ENCODE measurements at places on chromosomes 11 and 22. TPM values are rescaled to one million over a fixed set of nuclear protein-coding genes. Genes with fewer than 3 reads are reported as not detected.

IL18 gene
- total RNA-seq: 112 TPM

YIF1A gene
- 54.7 TPM for total RNA-seq

KCTD14 gene
- 15.2 TPM for total RNA-seq

CPT1B gene
- 35.1 TPM for total RNA-seq

GRCh38 chr11:3119141-3119821, 45.8 kb downstream of the OSBPL5 start:
- no peak for DNase-seq

GRCh38 chr11:14270690-14271542, 88.1 kb downstream of the RRAS2 start:
- no peak for DNase-seq

- peak; percentile 64 for DNase-seq
Measured at GRCh38 chr11:65132988-65133700, 1.2 kb downstream of the SYVN1 start.

DNA sequence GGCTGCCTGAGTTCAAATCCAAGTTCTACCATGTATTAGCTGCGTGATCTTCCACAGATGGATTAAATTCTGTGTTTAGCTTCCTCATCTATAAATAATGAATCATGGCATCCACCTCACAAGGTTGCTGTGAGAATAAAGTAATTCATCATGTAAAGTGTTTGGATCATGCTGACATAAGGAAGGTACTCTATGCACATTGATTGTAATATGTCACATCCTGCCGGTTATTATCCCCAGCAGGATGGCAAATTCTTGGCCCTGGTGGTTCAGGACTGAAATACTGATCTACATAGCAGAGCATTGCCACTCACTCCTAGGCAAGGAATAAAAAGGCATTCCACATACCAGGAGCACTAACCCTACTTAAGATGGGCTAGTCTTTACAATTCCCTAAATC, 40.8 kb downstream of the LGR4 start:
- no peak for DNase-seq

DNA sequence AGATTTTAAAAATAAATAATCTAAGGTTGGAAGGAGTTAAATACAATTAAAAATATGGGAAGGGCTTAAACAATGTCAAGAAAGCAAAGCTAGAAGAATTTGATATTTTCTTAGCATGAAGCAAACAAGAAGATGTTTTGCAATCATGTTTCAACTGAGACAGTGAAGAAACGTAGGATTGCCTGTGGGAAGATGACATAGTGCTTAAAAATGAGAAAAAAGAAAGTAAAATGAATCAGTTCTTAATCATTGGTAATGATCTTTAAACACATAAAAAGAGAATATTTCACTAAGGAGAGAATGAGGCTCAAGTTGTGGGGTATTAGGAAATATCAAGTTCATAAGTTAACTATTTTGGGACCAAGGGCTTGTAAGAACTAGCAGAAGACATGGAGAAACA, 855.0 kb downstream of the METTL15 start:
- DNase-seq: no peak

DNA sequence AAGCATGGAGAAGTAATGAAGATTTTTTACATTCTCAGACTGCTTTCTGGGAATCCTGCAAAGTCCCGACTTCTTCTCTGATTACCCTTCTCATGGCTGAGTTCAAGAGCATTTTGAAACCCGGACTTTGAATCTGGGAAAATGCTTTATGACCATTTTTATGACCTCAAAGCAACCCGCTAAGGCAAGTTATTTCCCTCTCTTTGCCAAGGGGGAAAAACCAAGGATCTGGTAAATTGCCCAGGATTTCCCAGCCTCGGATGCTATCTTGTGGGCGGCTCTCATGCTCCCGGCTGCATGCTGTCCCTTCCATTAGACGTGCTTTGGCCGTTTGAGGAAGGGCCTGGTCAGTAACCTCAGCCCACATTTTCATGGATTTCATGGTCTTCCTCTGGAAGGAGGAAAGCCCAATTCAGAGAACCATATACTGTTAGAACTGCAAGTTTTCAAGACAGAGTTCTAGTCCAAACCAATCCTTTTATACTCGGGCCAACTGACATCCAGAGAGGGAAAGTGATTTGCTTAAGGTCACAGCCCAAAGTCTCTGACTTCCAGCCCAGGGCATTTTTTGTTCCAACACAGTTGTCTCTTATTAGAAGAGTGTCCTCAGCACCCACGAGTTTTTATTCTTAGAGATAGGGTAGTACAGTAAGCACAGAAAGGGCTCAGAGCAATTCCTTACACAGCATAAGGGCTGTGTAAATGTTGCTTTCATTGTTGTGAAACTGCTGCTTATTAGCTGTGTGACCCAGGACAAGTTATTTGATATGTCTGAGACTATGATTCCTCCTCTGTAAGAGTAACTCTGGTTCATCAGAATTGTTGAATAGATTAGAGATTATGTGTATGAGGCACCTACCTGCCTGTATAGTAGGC, 77.4 kb downstream of the NAV2 start:
- DNase-seq: no peak

DNA sequence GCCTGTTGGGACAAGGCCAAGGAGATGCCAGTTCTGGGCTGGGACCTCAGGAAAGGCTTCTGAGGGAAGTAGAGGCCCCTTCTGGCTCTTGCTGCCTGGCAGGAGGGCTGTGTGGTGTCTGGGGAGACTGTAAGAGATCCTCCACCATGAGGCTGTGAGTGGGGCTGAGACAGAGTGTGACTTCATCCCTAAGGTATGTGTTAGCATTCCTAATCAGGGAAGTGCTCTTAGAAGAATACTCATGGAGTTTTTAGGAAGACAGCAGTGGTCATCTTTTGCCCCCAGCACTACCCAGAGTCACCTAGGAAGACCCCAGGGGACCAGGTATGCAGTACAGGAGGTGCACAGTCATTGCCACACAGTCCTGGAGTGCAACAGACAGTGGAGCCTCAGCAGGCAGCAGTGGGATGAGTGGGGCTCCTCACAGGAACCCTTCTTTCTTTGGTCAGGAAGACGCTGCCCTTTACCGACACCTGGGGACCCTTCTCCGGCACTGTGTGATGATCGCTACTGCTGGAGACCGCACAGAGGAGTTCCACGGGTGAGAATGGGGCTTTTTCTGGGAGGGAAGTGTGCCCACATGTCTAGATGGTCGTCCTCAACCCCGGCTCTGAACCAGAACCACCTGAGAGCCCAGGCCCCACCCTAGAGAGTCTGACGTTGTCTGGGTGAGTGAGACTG, 2.8 kb downstream of the RIC8A start:
- no peak for DNase-seq

DNA sequence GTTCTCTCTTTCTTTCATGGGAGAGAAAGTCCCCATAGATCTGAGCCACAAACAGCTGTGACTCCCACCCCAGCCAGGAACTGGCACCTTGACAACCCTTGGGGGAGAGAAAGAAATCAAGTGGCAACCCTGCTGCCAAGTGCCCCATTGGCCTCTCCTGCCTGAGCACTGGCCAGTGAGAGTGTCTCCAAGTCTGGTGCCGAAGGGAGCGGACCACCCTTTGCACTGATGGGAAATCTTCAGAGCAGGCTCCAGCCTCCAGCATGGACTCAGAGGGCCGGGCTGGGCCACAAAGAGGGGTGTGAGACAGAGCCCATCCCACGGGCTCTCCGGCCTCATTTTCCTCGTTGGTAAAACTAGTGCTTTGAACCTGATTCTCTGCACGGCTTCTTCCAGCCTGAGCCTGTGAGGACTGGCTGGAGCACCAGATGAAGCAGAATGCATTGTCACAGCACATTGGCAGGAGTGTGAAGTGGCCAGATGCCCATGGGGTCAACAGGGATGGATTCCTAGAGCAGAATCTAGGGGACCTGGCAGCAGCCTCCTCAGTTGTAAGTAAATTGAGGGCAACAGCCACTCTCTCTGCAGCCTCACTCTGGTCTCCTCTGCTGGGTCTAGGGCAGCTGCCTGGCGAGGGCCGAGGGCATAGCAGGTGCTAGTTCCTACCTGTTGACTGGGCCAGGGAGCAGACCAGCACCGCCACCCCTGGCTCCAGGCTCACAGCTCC, 81.4 kb downstream of the TRIM29 start:
- DNase-seq: no peak

DNA sequence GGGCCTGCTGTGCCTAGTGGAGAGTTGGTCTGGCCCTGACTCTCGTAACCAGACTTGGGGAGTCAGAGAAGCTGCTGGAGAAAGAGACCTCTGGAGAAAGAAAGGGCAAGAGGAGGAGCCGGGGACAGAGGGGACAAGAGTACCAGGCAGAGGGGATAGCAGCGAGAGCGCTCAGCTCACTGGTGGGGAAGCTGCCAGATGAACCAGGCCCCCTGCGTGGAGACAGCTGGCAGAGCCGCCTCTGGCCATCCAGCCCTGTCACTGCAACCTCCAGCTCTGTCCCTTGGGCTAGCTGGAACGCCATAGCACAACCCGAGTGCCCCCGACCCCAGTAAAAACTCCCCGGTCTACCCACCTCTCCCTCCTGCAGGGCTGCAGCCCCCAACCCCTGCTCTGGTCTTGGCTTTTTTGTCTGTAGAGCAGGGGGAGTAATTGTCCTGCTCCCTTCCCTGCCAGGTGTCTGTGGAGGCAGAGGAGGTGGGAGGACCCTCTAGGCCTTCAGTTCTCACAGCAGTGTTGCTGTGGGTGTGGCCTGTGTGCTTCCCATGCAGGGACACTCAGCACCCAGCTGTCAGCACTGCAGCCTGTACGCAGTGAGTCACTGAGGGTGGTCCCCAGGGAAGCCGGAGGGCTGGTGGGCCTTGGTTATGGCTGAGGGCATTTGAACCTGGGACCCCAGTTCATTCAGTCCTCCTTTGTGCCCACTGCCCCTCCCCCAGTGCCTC, 4.8 kb upstream of the SUN2 start:
- DNase-seq: no peak

- no peak for DNase-seq
Measured at GRCh38 chr11:12587333-12587991, 86.8 kb upstream of the TEAD1 start.

DNA sequence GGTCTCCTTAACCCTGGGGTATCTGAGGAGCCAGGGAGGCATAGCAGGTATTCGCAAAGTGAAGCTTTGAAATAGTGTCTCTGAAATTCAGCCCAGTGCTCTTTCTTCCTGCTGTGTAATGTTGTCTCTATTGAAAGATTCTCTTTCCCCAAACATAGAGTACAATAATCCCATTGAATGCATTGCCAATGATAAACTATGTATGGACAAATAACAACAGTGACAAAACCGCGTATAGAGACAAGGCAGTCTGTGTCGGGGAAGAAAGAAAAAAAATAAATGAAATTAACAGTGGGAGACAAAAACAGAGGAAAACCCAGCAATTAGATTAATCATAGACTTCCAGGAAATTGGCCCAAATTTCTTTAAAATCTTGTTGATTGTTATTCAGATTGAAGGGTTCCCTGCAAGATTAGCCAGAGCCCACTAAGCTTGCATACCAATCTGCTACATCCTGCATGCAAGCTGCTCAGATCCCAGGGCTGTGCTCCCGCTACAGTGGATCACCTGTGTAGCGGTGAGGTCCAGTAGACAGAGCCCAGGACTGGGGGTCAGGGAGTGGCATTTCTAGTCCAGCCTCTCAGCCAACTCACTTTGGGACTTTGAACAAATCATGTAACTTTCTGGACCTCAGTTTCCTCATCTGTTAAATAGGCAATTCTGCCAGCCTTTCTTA, 492.8 kb downstream of the INSC start:
- no peak for DNase-seq

DNA sequence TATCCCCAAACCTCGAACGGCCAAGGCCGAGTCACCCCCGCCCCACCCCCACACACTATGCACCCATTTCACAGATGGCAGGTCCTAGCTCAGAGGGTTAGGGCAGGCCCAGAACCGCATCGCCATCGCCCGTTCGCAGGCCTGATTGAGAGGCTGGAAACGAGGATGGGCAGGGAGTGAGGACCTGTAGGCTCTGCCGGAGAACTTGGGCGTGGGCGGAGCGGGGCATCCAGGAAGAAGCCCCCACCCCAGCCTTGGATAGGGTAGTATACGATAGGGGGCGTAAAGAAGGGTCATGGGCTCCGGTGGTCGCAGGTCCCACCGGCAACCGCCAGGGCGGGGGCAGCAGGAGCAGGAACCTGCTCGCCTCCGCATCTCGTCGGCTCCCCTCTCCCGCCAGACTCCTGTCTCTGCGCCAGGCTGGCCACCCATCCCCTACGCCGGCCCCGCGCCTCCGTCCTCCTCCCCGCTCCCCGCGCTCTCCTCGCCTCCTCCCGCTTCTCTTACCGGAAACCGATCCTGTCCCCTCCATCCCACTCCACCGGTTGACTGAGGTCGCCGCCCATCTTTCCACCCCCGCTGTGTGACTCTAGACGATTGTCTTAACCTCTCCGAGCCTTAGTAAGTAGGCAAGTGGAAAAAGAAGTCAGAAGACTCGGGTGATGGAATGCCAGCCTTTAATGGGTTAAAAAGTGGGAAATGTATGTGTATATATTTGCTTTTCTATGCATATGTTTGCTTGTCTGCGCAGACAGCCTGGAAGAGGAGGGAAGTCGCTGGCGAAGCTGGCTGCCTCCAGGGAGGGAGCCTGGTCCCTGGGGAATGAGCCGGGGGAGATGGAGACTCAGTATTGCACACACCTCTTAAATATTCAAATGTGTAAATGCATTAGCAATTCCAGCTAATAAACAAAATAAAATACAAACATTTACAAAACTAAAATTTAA, 52.8 kb downstream of the CYTH4 start:
- DNase-seq: no peak

- DNase-seq: no peak
Measured at GRCh38 chr11:94655291-94655690, 88.1 kb downstream of the PIWIL4 start.

GRCh38 chr11:95092549-95093324, 3.1 kb downstream of the ENDOD1 start:
- DNase-seq: no peak

DNA sequence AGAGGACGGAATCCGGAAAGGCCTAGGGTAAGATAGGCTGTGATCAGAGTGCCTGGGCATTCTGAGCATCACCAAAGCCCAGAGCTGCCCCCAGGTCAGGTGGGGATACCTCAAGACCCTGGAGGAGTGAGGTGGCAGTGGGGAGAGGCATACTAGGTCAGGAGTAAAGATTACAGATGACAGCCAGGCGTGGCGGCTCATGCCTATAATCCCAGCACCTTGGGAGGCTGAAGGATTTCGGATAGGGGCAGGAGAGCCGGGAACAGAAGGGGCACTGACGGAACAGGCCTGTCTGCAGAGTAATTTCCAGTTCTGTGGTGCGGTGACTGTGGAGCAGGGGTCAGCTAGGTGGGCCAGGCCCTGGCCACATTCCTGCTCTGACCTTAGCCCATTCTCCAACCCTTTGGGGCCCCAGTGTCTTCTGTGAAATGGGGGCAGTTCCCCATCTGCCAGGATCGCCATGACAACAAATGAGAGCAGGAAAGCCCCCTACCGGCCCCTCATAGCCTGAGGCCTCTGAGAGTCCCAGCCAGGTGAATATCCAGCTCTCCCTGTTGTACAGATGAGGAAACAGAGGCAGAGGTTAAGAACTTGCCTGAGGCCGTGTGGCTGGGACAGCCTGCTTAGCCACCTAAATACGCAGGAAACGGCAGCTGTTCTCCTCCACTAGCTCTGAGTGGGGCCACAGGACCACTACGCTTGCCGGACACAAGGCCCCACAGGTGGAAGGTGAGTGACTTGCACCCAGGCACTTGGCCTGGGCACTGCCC, 9.2 kb downstream of the BAD start:
- no peak for DNase-seq

DNA sequence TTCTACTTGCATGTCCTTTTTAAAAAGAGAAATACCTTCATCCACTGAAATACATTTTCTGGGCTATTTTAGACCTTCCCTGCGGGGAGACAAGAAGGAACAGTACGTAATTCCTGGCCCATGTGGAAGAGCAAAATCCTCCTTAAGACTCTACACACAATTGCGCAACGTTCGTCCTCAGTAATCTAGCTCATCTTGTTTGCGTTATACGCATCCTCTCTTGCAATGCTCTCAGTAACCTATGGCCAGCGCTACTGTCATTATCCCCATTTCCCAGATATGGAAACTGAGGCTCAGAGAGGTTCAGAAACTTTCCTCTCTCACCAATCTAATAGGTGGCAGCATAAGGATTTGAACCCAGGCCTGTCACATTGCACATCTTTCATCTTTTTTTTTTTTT, 54.6 kb downstream of the RPUSD4 start:
- no peak for DNase-seq

Data from HCT116 (cell line).